ENCODE measurements at places on chromosomes 16 and 17.
A peak's percentile ranks its signal among the peaks of the same experiment; 100 is the strongest.

DNA sequence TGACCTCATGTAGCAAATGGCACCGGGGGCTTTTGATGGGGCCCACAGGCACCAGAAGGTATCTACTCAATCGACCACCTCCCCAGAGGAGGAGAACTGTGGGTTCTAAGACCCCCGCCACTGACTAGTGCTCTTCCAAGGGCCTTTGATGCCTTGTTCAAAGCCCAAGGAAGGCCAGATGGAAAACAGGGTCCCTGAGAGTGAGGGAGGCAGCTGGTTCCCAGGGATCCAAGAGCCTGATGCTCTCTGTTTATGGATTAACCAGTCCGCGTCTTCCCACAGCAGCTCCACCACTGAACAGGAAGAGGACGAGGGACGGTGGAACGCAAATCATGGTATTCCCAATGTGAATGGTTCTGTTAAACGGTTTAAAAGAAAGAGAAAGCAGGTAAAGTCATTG, 7.6 kb downstream of the PHB1 start:
- no peak for DNase-seq

GRCh38 chr16:3057181-3058138, 8.0 kb upstream of the IL32 start:
- DNase-seq, result no peak

GRCh38 chr16:31458073-31458843, 1.0 kb upstream of the ARMC5 start:
- DNase-seq, result peak; percentile 59

GRCh38 chr16:25009822-25010221, 5.3 kb downstream of the ARHGAP17 start:
- DNase-seq, result no peak

GRCh38 chr16:29686740-29687332, 7.9 kb downstream of the QPRT start:
- no peak for DNase-seq

DNA sequence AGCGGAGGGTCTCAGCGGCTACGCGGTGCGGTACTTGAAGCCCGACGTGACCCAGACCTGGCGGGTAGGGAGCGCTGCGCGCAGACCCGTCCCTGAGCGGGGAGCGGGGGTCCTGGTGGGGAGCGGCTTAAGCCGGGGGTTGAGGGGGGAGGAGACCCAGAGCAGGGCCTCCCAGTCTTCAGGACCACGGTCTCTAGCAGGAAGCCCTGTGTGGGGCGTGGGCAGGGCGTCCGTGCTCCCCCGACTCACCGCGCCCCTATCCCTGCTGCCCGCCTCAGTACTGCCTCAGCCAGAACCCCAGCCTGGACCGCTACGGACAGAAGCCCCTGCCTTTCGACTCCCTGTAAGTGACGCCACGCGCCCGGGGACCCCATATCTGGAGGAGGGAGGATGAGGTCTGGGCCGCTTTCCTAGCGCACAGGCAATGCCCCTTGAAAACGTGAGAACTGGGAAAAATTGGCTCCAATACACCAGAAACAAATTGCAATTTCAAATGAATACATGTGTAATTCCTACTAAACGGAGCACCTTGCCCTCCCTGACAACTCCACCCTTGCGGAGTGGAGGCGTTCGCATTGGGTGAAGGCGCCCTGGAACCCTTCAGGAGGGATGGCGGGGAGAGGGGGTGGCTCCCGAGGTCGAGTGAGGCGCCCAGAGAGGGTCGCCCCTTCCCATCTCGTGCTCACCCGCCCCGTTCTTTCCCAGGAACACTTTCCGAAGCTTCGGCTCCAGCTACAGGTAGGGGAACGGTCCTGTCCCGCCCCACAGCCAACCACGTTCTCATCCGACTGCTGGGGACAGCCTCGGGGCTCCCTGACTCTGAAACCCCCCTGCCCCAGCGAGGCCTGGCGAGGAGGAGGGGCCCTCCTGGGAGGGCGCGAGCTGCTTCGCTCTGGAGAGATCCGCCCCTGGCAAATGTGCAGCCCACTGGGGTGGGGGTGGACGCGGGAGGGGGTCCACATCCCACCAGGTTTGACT, 14.6 kb upstream of the CNGB1 start:
- DNase-seq, result no peak
